ENCODE measurements at places on chromosomes 12 and 14.

DNA sequence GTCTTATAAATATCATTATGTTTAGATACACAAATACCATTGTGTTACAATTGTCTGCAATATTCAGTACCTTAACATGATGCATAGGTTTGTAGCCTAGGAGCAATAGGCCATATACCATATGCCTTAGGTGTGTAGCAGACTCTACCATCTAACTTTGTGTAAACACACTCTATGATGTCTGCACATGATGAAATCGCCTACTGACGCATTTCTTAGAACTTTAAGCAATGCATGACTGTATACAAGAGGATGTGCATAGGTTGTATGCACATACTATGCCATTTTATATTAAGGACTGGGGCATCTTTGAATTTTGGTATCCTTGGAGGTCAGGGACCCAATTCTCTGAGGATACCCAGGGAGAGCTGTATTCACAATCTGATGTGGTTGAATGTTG is 10.1 kb upstream of the BTG1 start:
- DNase-seq, result no peak

GRCh38 chr12:1643905-1644533 is 15.0 kb downstream of the WNT5B start:
- DNase-seq, result no peak

DNA sequence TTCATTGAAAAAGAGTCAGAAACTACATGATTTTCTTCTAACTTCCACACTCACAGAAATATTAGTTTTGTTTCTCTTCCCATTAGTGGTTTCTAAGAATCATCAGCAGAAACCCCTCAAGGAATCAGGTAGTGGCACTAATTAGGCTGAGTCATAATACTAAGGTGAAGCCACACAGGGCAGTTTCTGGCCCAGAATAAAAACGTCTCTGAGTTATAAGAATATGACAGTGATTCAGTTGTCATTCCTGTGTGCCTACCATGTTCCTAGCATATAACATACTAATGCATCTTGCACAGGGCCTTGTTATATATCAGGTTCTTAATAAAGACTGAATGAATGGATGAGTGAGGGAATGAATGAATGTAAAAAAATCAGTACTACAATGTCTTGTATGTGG is 206.0 kb upstream of the PLEKHG7 start:
- no peak for DNase-seq

GRCh38 chr12:105588106-105588505 is 257.6 kb downstream of the C12orf75 start:
- no peak for DNase-seq

DNA sequence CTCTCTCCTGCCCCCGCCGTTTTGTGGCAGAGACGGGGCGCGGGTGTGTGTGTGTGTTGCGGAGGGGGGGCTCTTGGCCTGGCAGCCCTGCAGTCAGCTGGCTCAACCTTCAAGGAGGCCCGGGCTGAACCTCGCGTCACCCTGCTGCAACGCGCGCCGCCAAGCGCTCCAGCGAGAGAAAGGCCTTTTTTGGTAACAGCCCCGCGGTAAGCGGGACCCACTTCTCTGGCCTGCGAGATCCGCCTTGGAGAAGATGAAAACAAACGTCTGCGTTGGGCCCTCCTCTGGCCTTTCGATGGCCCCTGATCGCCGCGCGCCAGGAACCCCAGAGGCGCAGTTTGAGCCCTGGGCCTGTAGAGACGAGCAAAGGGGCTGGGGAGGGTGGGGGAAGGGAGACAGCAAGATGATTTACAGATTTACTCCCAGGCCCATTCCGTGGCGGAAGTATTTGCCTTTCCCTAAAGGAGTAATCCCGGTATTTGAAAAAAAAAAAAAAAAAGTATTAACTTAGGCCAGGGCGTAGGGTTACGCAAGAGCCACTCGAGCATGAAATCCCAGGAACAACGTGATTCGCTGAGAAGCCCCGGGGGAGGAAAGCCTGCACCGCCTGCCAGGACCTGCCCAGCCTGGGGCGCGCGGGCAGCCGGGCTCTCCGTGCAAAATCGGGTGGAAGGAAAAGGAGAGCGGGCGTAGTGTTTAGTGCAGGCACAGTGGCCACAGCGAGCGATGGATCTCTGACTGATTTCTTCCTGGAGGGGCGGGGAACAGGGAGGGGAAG is 4.5 kb upstream of the IRF2BPL start:
- peak; percentile 38 for DNase-seq

- DNase-seq, result no peak
These were observed 68.7 kb upstream of the MED13L start for GRCh38 chr12:116346222-116346621.

DNA sequence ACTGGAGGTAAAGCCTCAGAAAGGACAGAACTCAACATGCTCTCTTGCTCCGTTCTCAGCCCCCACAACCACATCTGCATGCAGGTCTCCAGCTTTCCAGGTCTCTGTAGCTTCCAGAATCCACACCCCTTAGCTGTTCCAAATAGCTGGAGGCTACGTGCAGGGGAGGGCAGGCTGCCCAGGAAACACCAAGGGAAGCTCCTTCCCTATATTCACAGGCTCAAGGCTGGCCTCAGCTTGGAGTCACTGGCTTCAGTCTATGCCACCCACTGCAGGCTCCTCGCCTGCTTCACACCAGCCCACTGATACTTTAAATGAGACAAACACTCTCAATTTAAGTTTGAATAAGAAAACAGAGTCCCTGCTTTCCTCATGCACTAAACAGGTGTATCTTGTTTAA is 73.3 kb downstream of the ASCL4 start:
- DNase-seq, result no peak

- no peak for DNase-seq
These were observed 22.2 kb downstream of the SYNDIG1L start for GRCh38 chr14:74403619-74404417.

DNA sequence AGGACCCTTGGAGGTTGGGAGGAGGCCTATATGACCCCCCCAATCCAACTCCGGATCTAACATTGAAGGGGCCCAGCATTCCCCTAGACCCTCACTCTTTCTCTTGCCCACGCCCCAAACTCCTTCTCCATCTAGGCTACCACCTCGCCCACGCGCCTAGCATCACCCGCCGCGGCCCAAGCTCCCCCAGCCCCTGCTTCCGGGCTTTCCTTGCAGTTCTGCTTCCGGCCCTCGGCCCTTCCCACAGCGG is 445 bp downstream of the CERS5 start:
- DNase-seq, result no peak

DNA sequence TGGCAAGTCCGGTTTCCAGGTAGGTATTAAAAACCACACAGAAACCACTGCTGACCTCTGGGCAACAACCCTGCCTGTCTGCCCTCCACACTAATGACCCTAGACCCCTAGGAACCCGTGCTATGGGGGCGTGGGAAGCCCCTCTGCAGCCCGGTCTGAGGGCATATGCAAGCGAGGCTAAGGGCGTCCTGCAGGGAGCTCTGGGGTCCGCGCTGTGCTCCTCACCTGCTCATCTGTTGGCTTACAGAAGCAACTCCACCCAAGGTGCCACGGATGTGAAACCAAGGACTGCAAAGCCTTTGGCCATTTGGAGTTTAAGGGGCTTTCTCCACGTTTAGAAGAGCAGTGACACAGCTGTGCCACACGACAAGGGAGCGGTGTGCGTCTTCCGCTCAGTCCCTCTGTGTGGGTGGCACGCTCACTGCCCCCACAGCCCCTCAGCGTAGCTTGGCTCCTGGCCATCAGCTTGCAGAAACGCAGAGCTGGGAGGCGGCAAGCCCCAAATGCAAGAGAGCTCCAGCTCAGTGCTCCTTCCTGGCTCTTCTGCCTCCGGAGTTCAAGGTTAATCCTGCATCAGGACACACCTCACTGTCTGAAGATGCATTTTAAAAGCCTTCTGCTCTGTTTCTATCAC is 18.4 kb downstream of the AMN start:
- no peak for DNase-seq

DNA sequence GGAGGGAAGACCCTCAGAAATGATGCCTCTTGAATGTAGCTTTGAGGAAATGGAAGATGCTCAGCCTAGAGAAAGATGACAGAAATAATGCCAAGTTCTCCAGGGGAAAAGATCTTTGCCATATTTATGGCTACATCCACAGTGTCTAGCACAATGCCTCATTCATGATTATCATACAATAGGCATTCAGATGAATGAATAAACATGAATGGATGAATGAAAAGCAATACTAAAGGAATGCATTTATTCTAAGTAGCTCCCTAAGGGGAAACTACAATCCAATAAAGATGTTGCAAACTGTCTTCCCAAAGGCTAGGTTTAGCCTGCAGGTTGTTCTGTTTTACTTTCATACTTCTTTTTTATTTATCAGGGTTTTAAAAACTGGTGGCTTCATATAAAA is 12.0 kb downstream of the TMTC1 start:
- DNase-seq, result no peak

- DNase-seq, result no peak
These were observed 3.5 kb downstream of the TTC6 start for GRCh38 chr14:37598747-37599506.

- no peak for DNase-seq
These were observed 142.3 kb downstream of the CACNA1C start for GRCh38 chr12:2195085-2195484.

DNA sequence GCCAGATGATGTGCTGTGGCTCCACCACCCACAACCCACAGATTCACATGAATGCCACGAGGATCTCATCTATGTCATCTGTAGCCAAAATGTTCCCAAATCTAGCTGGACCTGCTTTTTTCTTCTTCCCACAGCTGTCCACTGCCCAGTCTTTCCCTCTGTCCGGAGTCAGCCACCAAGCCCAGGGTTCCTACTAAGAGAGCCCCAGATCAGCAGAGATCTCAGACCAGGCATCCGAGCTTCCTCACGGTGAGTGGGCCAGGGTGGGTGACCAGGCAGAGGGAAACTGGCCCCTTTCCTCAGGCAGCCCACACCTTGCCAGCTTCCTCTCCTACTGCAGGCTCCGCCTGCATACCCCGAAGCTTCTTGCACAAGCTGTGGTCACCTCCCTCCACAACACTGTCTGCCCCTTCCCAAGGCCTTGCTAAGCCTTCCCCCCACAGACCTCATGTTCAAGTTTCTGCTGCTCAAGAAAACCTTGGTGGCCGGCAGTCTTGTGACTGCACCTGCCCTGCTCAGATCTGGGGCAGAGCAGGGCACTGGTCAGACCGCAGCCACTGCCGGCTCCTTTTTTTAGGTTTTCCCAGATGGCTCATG is 81.4 kb downstream of the ACTN1 start:
- DNase-seq, result no peak

DNA sequence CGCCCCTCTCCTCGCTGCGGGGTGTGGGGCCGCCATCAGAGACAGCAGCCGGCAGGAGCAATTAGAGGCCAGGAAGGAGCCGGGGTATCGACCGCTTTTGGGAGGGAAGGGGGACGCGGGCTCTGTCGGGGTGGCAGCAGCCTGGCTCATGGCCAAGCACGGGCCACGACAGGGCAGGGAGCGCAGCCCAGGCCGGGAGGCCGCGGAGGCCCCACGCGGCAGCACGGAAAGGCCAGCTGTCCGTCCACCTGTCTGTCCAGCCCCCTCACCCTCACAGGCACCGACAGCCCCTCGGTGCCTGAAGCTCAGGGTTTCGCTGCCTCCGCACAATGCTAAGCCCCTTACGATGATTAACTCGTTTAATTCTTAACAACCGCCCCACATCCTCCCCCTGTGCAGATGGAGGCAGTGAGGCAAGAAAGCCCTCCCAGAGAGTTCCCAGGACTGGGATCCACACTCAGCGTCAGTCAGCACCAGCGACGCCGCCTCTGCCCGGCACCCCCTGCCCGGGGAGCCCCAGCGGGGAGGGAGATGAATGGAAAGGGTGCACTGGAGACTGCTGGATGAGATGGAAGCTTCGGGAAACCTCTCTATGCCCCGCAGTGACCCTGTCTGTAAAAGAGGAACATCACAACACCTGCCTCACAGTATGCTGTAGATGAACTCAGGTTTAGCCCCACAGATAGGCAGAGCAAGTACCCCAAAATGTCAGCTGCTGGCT is 23.7 kb downstream of the NCOR2 start:
- DNase-seq, result no peak

DNA sequence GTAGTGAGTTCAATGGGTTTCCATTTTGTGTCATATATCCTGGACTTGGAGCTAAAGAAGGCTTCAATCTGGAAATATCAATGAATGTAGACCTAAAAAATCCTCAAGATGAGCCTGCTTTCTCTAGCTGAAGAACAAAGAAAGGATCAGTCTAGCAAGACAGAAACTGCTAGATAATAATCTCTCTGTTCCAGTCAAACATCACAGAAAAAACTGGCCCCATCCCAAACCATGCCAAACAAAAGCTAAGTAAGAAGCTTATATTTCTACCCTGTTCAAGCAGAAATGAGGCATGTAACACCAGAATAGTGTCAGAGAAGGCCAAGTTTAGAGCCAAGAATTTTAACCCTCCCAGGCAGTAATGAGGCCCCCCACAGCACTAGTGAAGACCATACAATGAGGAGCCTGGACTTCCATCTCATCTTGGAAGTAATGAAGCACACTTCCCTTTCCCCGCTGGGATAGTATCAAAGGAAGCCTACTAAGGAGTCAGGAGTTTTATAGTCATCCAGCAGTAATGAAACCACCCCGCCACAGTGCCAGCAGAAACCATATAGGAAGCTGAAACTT is 95.8 kb downstream of the NELL2 start:
- DNase-seq, result no peak

GRCh38 chr12:45658020-45658419 is 71.5 kb upstream of the ARID2 start:
- no peak for DNase-seq

DNA sequence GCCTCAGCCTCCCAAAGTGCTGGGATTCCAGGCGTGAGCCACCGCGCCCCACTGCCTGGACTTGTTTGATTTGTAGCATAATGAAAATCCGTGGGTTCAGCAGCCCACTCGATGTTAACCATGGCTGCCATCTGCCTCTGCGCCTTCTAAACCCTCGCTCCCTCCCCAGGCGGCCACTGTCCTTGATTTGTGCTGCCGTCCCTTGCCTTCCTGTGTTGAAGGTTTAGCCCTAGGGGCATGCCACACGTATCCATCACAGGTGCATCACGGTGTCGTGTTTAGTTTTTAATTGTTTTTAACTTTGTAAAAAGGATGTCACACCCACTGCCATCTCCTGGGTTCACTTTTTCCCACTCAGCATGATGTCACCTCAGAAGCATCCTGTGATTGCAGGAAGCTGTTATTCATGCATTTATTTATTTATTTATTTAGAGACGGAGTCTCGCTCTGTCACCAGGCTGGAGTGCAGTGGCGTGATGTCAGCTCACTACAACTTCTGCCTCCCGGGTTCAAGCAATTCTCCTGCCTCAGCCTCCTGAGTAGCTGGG is 24.5 kb upstream of the ULK1 start:
- DNase-seq, result no peak
